ENCODE measurements at places on chromosomes 1 and 21.
A peak's percentile ranks its signal among the peaks of the same experiment; 100 is the strongest.

DNA sequence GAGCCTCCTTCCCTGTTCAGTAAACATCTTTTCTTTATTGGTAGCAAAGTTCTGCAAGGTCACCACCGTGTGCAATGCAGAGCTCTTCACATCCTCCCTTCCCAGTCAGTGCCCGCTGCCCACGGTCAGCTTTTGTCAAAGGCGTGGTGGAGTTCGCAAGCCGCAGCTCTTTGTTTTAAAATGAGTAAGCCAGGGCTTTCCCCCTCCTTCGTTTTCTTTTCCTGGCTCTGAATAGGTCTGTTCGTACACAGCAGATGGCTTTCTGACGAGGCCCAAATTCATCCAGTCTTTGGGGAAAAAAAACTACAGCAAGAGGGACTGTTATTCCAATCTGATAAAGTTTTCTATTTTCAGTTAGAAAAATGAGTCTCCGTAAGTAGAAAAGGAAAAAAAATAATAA lies 153.2 kb downstream of the LRIG2 start:
- DNase-seq = peak; percentile 53
- H3K4me3 ChIP-seq = no peak overlapping the region
- no peaks in the 10 kb centered on the region for H3K27me3 ChIP-seq
- peaks cover 6% of the 10 kb centered on the region for H3K4me1 ChIP-seq

- no peak overlapping the region for H3K27ac ChIP-seq
- H3K27me3 ChIP-seq = peaks cover 3% of the 10 kb centered on the region
- H3K4me3 ChIP-seq = no peak overlapping the region
These were observed 51.1 kb upstream of the EDEM3 start for GRCh38 chr1:184805667-184806295.

- peaks cover 6% of the 10 kb centered on the region for H3K4me1 ChIP-seq
- peak; percentile 37 for DNase-seq
- no peaks in the 10 kb centered on the region for H3K36me3 ChIP-seq
- no peaks in the 10 kb centered on the region for H3K27me3 ChIP-seq
These were observed 25.8 kb downstream of the PRDM2 start for GRCh38 chr1:13725714-13726175.

GRCh38 chr1:9278116-9278515 lies 14.6 kb upstream of the SPSB1 start:
- no peak for DNase-seq
- H3K27me3 ChIP-seq = no peaks in the 10 kb centered on the region
- no peak overlapping the region for H3K27ac ChIP-seq
- no peaks in the 10 kb centered on the region for H3K36me3 ChIP-seq

- no peaks in the 10 kb centered on the region for H3K27me3 ChIP-seq
- H3K4me1 ChIP-seq = peaks cover 5% of the 10 kb centered on the region
- DNase-seq = no peak
- no peaks in the 10 kb centered on the region for H3K36me3 ChIP-seq
- H3K4me3 ChIP-seq = no peak overlapping the region
- no peak overlapping the region for H3K27ac ChIP-seq
These were observed 21.0 kb downstream of the MTARC1 start for GRCh38 chr1:220807726-220808125.

DNA sequence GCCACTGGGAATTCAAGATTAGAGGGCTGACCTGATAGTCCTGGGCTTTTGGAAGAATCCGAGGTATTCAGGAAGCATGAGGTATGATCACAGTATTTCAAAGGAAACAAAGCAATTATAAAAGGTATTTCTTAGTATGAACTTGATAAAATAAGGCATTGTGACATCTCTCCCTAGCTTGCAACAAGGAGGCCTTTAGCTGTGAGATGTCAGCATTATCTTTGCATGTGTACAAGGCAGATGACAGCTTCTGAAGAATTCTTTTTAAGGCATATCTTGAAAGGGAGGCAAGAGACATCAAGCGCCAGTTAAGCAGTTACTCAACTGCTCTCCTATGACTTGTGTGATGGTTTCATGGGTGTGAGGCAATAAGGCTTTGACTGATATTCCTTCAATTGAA lies 1123.7 kb downstream of the PLA2G4A start:
- no peaks in the 10 kb centered on the region for H3K4me1 ChIP-seq
- no peaks in the 10 kb centered on the region for H3K36me3 ChIP-seq
- no peak overlapping the region for H3K4me3 ChIP-seq
- no peak for DNase-seq
- H3K27ac ChIP-seq = no peak overlapping the region
- no peaks in the 10 kb centered on the region for H3K27me3 ChIP-seq

DNA sequence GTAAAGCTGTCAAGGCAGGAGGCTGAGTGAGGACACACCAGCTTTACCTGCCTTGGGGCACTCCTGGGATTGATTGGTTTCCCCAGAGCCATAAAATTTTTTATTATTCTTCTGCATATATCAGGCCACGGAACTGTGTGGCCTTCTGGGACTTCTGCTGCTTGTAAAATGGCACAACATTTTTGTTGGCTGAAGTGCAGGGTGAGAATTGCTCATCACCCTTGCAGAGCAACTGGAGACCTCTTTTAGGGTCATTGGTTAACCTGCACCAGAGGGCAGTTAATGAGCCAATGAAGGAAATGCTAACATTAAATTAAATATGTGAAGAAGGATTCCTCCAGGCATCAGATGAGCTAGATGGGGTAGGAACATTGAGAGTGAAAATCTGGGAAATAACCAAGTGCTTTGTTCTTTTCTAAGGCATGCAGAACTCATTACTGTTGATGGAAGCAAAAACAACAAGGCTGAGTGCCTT lies 87.7 kb downstream of the LTN1 start:
- no peak overlapping the region for H3K27ac ChIP-seq
- H3K36me3 ChIP-seq = no peaks in the 10 kb centered on the region
- DNase-seq = no peak
- no peaks in the 10 kb centered on the region for H3K27me3 ChIP-seq
- no peak overlapping the region for H3K4me3 ChIP-seq
- no peaks in the 10 kb centered on the region for H3K4me1 ChIP-seq
